HEK293T (cell line): ENCODE measurements at places on chromosomes 16 and 17.

DNA sequence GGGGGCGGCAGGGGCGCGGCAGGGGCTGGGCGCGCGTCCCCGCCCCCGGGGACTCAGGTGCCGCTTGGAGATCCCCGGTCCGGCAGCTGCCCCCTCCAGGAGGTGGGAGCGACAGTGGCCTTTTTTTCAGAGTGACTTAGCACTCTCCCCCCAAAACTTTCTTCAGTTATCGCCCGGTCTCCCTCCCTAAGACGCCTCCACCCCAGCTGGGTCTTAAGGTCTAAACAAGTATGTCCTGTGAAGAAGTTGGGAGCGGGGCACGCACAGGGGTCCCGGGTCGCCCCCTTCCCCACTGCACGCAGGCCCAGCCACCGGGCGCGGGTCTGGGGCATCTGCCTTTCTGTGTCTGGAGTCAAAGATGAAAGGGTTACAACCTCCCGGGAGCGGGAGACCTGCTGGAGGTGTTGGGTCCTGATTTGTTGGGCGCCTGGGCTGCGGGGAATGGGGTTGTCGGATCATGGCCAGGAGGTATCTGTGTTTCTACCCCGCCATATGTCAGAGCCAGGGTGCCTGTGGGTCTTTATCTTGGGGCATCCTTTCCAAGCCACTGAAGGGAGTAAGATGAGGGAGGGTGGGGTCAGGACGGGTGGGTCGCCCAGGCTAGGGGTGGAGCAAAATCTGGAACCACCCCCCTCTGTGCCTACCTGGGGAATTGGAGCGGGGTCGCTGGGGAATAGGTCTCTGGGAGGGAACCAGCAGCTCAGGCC, 757 bp downstream of the FMNL1 start:
- DNase-seq, result no peak

DNA sequence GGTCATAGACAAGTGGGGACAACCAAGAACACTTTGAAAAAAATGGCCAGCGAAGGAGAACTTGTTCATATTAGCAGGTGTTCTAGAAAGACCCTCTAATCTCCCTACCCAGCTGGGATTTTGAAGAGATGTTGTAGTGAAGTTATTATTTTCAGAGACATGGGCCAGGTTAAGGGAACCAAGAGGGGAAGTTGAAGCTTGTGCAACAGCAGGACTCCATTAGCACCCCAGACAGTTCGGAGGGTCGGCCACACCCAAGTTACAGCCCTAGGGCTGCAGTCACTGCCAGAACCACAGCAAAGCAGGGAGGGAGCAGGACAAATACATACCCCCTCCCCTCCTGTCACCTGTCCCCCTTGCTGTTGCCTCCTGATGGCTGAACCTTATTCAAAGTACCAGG, 42.3 kb downstream of the WSB1 start:
- no peak for DNase-seq

DNA sequence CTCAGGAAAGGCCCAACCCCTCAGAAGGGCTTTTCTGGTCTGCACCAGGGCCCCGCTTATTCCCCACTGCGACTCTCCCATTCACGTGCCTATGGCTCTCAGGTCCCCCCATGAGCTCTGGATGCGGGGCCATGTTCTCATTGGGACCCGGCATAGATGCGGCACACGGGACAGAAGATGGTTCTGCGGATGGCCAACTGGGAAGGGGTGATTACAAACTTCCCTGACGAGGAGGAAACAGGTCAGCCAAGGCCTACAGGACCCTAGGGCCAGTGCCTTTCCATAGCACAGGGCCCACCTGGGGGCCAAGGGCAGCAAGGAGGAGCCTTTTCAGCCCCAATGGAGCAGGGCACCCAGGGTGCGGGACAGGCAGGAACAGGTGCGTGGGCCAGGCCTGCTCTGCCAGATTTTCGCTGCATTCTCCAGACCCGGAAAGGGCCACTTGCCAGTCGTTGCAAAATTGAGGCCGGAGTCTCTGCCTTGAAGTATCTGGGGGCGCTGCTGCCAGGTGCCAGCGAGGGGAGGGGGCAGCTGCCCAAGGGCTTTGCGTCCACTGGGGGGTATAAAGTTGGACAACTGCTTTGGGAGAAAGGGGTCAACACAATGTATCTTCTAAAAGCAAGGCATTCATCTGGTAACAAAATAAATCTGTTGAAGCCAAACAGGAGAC, 20.5 kb downstream of the SLC7A5 start:
- no peak for DNase-seq

DNA sequence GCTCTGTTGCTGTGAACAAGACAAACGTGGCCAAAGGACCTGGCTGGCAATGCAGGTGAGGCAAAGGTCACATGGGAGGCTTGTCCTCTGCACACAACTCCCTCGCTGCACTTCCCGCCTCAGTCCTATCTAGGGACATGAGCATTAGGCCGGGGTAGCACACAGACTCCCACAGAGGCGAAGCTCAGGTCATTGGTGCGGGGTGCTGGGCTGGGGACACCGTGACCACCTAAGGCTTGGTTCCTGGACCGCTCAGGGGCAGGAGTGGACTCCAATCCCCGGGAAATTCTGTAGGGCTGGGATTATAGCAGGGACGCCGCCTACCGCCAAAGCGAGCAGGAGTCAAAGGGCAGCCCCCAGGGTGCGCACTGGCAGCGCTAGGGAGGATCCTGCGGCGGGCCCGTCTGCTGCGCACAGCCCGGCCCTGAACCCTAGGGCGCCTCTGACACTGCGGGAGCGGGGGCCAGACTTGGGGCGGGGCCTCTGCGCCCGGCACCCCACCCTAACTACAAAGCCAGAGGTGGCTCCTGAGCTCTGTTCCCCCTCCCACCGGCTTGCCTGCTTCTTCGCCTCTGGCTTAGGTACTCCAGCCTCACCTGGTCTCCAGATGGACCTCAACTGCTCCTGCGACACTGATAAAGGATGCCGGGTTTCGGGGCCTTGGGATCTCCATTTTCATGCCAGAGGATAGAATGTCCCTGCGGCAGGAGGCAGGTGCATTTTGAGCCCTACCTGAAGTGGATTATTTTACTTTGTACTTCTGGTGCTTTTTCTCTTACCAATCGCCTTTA, 3.9 kb upstream of the MT1B start:
- DNase-seq, result no peak

DNA sequence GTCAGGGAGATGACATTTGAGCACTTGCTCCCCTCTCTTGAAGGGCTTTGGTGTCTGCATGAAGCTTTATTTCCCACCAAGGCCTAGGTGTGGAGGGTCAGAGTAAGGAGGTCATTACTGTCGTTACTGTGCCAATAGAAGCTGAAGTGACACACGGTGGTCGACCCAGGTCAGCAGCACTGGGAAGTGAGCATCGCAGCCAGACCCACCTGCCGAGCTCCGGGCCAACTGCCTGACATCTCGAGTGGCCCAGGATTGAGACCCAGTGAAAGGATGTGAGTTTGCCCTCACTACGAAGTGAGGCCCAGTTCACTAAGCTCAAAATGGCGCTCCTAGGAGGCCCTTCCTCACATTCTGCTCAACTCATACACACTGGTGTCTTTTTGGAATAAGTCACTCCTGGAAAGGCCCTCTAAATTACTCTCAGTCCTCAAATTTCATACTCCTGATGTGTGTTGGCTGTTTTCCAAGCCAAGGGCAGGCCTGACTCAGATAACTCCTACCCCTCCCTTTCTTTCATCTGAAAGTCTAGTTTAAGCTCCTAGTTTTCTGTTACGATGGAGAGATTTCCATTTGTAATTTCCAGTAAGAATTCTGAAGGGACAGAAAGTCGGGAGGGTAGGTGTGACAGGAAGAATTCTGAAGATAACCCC, 200.4 kb downstream of the LGALS9B start:
- peak; percentile 18 for DNase-seq

- DNase-seq, result peak; percentile 58
Observed at GRCh38 chr17:27601069-27601974, 29.7 kb upstream of the LGALS9 start.

- DNase-seq, result peak; percentile 46
Observed at GRCh38 chr17:2282297-2282873, 21.2 kb downstream of the SMG6 start.

DNA sequence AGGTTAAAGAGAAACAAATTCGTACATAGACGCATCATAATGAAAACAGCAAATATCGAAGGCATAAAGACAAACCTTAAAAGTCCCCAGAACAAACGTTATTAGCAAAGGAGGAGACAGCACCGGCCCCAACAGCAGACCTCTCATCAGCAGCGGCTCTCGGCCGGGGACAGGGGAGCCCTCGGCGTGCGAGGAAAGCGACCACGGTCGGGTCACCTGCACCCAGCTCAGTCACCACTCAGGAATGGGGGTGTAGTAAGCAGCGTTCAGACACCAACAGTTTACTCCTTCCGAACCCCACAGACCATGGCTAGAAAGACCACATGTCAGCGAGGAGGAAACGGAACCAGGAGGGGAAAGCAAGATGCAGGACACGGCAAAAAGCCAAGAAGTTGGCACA, 109.3 kb upstream of the CHMP6 start:
- no peak for DNase-seq

DNA sequence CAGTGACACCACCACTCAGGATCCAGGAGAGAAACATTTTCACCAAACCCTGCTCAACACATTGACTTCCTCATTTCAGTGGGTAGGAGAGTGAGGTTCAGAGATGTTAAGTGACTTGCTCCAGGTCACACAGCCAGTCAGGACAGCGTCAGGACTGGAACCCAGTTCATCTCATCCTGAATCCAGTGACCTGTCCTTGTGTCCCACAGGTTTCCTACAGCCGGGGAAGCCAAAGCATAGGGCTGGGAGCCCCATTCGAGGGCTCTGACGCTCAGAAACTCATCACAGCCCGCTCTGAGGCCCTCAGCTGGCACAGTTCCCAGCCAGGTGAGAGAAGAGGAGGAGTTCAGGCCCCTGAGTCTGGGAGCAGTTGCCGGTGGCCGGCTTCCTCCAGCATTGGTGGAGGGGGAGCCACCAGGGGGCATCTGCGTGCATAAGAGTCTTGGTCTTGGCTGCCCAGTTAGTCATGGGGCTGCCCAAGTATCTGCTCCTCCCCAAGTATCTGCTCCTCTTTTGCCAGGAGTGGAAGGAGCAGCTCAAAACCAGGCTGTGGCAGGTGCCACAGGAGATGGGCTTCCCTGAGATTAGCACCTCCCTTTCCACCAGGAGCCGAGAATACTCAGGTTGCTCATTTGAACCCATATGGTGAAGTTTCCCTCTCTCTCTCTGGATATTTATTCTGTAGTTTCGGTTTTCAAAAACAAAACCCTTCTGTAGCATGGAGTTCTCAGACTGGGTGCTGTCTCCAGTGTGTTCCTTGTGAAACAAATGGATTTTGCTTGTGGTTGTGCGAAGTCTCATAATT, 56.0 kb downstream of the TNFRSF13B start:
- DNase-seq, result peak; percentile 73

- no peak for DNase-seq
Observed at GRCh38 chr17:28693869-28694268, 17.8 kb downstream of the PROCA1 start.

- DNase-seq, result no peak
Observed at GRCh38 chr17:20073055-20073979, 64.2 kb downstream of the SPECC1 start.

DNA sequence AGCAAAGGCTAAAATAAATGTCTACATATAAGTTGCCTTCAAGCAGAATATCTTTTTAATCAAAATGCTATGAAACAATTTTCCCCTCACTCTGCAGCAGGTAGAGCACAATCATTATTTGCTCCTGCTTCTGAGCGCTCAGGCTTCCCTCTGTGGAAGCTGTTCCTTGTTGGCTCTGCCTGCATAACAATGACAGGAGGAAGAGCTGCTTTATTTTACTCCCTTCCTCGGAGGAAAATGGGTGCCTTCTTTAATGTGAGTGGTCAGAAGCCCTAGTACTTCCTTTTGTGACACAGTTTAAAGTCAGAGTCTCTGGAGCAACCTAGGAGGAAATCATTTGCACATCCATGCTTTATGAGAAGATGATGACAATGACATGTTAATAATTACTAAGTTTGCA, 492.1 kb downstream of the CDH8 start:
- no peak for DNase-seq

DNA sequence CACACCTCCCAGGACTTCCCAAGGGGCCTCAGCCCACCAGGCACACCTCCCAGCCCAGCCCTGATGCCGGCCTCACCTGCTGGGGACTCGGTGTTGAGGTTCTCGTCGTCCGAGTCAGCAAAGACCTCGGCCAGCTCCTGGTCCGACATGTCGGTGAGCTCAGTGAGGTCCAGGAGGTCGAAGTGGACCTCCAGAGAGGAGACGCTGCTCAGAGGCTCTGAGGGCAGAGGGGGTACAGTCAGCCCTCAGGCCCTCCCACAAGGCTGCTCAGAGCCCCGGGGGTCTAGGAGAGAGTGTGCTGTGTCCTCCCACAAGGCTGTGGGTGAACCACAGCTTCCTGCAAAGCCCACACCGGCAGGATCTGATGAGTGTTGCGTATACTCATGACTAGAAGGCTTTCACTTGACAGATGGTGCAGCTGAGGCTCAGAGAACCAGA, 10.5 kb downstream of the DBNDD1 start:
- no peak for DNase-seq

DNA sequence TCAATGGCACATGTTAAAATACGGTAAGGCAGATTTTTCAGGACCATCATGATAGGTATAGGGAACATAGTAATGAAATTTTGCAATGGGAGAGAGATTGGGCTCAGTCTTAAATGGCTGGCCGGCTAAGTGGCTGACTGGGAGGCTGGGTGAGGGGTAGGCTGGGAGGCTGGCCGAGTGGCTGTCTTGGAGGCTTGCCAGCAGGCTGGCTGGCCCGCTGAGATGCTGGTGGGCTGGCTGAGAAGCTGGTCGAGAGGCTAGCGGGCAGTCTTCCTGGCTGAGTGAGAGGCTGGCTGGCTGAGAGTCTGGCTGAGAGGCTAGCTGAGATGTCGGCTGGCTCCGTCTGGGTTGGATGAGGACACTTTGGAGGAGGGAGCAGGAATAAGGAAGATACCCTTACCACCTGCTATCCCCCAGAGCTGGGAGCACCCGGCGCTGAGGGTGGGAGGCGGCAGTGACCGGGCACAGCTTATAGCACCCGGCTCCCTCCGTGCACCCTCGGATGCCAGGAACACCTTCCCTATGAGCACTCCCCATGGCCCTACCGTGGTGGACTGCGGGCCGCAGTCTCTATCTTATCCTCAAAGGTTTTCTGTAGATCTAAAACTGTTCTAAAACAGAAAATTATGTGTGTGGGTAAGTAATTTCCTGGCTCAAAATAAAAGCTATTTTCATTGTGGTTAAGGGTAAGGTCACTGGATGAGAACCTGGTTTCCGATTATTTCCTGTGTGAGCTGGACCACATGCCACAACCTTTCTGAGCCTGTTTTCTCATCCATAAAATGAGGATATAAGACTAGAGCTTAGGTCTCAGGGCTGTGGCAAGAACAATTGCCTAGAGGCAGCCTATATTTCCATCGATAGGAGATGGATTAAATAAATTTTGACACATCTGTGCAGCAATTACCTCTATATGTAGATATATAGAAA, 34.5 kb upstream of the TMC5 start:
- DNase-seq, result peak; percentile 36

DNA sequence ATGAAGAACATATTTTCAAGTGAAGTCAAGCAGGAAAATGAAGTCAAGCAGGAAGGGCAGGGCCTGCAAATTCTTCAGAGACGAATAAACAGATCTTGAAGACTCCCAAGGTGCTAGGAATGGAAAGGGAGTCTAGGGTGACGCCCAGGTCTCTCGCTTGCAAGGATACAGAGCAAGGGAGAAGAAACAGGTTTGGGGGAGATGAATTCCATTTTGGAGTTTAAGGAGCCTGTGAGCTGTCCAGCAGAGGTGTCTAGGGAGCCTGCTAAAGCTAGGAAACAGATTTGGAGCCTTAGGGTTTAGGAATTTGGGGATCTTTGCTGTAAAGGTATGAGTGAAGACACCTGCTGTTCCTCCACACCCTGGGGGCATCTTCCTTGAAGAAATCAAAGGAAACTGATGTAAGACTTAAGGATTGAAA, 2.0 kb upstream of the UNKL start:
- no peak for DNase-seq

- no peak for DNase-seq
Observed at GRCh38 chr17:16135461-16135860, 79.9 kb downstream of the NCOR1 start.

GRCh38 chr17:53765609-53766008, 57.1 kb upstream of the KIF2B start:
- DNase-seq, result no peak
